Ovary (tissue), 10 donors: ENCODE measurements at places on chromosomes 5 and 9. TPM values are rescaled to one million over a fixed set of nuclear protein-coding genes. Genes with fewer than 3 reads are reported as not detected.

DNA sequence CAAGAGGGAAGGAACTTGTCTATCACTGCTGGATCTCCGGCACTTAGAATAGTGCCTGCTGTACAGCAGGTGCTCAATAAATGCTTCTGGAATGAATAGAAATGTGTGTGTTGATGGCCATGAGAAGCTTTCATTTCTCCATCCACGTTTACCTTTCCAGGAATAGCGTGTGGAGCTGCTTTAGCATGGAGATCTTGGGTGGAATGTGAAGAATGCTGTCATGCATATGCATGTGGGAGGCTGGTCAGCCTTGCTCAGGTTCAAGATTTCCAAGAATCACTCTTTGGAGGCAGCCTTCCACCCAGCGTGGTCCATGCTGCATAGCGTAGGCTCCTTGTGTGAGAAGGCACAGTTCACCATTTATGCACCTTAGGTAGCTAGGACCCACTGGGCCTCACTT, 19.2 kb downstream of the COL15A1 start:
- H3K27ac ChIP-seq: no peak overlapping the region
- no peaks in the 10 kb centered on the region for H3K36me3 ChIP-seq
- no peak for DNase-seq
- peaks cover 9% of the 10 kb centered on the region for H3K4me1 ChIP-seq

GRCh38 chr5:73674669-73675004, 48.6 kb downstream of the ARHGEF28 start:
- no peaks in the 10 kb centered on the region for H3K36me3 ChIP-seq
- peak overlapping the region; percentile 52 for H3K27ac ChIP-seq
- H3K4me3 ChIP-seq: no peak overlapping the region
- H3K4me1 ChIP-seq: peaks cover 18% of the 10 kb centered on the region
- DNase-seq: no peak

DNA sequence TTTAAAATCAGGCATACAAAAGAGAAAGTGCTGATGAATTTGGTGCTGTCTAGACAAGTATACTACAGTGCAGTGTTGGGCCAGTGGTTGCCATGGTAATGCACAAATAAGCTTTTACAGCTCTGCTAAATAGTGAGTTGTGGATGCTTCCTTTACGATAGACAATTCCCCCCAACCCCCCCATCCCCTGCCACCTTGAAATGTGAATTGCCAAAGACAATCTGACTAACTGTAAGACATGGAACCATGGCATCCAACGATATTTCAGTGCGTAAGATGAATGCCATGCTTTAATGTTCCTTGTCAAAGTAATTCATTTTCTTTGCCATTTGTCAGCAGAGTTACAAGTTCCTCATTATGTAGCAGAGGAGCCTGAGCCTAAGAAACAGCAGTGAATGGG, 91.5 kb upstream of the NREP start:
- no peaks in the 10 kb centered on the region for H3K36me3 ChIP-seq
- H3K4me1 ChIP-seq: no peaks in the 10 kb centered on the region
- DNase-seq: no peak
- H3K27me3 ChIP-seq: no peaks in the 10 kb centered on the region
- no peak overlapping the region for H3K27ac ChIP-seq

DNA sequence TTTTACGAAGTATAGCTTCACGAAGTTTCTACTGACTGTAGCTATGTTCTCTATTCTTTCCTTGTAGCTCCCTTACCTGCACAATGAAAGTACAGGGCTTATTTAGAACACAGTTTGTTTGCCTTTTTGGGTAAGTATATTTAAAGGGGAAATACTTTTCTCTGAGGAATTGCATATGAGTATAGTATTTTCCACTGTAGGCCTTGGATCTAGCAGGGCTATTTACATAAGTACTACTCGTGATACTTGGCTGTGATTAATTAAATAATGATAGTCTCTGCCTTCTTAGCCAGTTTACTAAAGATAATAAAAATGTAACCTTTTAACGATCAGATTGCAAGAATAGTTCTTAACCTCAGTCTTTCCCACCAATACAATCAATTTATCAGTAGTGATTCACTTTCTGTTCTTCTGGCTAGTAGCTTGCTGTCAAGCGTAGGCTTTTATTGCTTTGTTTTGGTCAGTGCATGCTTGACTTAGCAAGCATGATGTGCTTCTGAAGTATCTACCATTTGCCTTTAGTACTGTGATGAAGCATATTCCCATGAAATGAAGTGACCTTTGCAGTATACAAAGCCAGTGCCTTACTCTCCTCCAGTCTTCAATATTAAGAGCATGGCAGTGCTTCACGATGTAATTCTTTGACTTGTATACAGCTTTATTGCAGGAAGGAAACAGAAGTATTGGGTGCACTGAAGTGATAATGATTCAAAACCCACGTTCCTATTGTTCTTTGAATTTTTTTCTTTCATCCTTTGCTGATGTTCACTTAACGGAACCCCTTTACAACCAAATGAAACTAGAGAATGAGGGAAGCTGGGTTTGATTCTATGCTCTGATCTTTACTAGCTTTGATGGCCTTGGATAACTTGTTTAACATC, 64.2 kb downstream of the SLC44A1 start:
- no peak for DNase-seq
- no peaks in the 10 kb centered on the region for H3K4me1 ChIP-seq
- H3K4me3 ChIP-seq: no peak overlapping the region
- H3K27ac ChIP-seq: no peak overlapping the region
- H3K36me3 ChIP-seq: no peaks in the 10 kb centered on the region
- no peaks in the 10 kb centered on the region for H3K27me3 ChIP-seq

- no peaks in the 10 kb centered on the region for H3K27me3 ChIP-seq
- no peak for DNase-seq
- no peak overlapping the region for H3K27ac ChIP-seq
Observed at GRCh38 chr5:83967417-83967816, 246.8 kb upstream of the HAPLN1 start.

- no peak for DNase-seq
- H3K4me1 ChIP-seq: peaks cover 17% of the 10 kb centered on the region
- no peaks in the 10 kb centered on the region for H3K36me3 ChIP-seq
- no peaks in the 10 kb centered on the region for H3K27me3 ChIP-seq
- no peak overlapping the region for H3K27ac ChIP-seq
Observed at GRCh38 chr9:77954013-77954665, 77.5 kb downstream of the GNAQ start.

- H3K4me1 ChIP-seq: peaks cover 1% of the 10 kb centered on the region
- DNase-seq: no peak
- H3K27me3 ChIP-seq: no peaks in the 10 kb centered on the region
- no peaks in the 10 kb centered on the region for H3K36me3 ChIP-seq
- H3K27ac ChIP-seq: no peak overlapping the region
Observed at GRCh38 chr9:557601-558201, 283.8 kb upstream of the DMRT1 start.

DNA sequence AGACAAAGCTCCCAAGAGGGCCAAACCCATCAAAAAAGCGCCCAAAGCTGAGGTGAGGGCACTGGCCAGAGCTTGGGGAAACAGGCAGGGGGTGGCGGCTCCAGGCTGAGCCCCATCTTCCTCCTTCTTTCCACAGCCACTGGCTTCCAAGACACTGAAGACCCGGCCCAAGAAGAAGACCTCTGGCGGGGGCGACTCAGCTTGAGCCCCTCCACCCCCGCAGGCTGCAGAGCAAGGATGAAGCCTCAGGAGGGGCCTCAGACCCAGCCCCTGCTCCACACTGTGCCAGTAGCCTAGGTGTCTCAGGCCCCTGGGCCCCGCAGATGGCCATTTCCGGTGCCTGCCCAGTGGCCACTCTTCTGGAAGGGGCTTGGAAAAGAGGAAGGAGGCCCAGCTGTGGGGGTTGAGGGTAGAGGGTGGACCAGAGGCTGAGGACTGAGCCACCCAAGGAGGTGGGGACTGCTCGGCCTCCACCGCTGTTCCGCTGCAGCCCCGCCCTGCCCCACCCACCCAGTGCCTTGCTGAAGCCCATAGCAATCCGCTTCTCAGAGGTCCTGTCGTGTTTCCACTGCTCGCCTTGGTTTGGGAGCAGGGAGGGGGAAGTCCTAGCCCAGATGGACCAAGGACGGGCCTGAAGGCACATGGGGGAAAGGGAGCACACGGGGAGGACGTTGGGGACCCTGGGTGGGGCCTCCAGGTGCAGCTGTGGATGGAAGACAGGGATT, 6.9 kb downstream of the REEP2 start:
- H3K27me3 ChIP-seq: no peaks in the 10 kb centered on the region
- no peak overlapping the region for H3K27ac ChIP-seq
- no peaks in the 10 kb centered on the region for H3K4me1 ChIP-seq
- H3K36me3 ChIP-seq: no peaks in the 10 kb centered on the region
- DNase-seq: no peak

DNA sequence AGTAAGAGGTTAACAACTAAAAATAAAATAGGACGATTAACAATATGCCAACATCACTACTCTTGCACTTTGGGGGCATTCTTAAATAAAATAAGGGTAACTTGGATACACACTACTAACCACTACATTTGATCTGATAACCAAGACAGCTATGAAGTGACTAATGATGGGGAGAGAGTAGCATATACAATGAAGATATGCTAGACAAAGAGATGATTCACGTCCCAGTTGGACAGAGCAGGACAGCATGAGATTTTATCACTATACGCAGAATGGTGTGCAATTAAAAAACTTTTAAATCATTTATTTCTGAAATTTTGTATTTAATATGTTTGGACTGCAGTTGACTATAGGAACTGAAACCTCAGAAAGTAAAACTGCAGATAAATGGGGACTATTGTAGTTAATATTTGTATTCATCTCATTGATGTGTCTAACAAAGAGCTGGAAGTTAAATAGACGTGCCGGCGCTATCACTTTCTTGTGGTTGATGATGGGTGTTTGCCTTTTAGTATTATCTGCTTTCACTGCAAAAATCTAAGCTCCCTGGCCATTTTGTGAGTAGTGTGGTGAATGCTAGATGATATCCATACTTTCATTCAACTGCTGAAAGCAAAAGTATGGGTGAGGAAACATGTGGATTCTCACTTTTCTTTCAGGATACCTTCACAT, 18.7 kb downstream of the GIN1 start:
- no peaks in the 10 kb centered on the region for H3K4me1 ChIP-seq
- H3K27ac ChIP-seq: no peak overlapping the region
- H3K4me3 ChIP-seq: no peak overlapping the region
- no peak for DNase-seq
- H3K27me3 ChIP-seq: no peaks in the 10 kb centered on the region
- H3K36me3 ChIP-seq: no peaks in the 10 kb centered on the region

DNA sequence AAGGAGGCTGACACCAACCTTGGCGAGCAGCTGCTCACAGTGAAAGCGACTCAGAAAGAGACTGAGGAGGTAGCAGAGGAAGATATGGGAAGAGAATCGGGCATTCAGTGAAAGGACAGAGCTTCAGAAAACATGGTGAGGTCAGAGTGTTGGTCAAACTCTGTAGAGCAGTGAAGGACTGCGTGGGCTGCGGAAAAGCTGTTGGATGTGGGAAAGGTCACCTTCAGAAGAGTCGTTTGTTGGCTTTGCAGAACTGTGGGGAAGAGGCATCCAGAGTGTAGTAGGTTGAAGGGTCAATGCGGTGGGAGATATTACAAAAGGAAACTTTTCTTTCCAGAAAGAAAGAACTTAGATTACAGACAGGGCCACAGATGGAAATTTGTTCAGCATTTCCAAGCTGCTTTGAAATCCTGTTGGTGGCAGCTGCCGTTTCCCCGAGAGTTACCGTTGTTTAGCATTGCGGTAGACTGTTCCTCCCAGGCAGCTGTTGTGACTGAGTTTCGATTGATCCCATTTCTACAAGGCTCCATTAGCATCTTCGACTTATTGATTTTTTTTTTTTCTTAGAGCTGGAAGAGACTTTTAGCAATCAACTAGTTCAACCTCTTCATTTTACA, 58.3 kb upstream of the AFAP1L1 start:
- no peak overlapping the region for H3K27ac ChIP-seq
- H3K4me3 ChIP-seq: no peak overlapping the region
- no peaks in the 10 kb centered on the region for H3K36me3 ChIP-seq
- H3K4me1 ChIP-seq: no peaks in the 10 kb centered on the region

GRCh38 chr9:112078432-112078831, 96.7 kb downstream of the SUSD1 start:
- no peak for DNase-seq
- no peaks in the 10 kb centered on the region for H3K4me1 ChIP-seq
- no peak overlapping the region for H3K27ac ChIP-seq
- no peak overlapping the region for H3K4me3 ChIP-seq
- no peaks in the 10 kb centered on the region for H3K36me3 ChIP-seq
- H3K27me3 ChIP-seq: no peaks in the 10 kb centered on the region

GRCh38 chr5:43691893-43692292, 88.9 kb downstream of the NNT start:
- DNase-seq: no peak
- no peaks in the 10 kb centered on the region for H3K27me3 ChIP-seq
- no peak overlapping the region for H3K27ac ChIP-seq
- H3K4me3 ChIP-seq: no peak overlapping the region
- H3K4me1 ChIP-seq: no peaks in the 10 kb centered on the region

- H3K27ac ChIP-seq: no peak overlapping the region
- no peaks in the 10 kb centered on the region for H3K27me3 ChIP-seq
- no peak for DNase-seq
- H3K4me1 ChIP-seq: no peaks in the 10 kb centered on the region
Observed at GRCh38 chr9:25117791-25118190, 560.5 kb downstream of the TUSC1 start.

GRCh38 chr5:96022971-96023370, 61.3 kb upstream of the ELL2 start:
- DNase-seq: no peak
- no peaks in the 10 kb centered on the region for H3K27me3 ChIP-seq
- no peaks in the 10 kb centered on the region for H3K36me3 ChIP-seq
- H3K4me3 ChIP-seq: no peak overlapping the region
- no peaks in the 10 kb centered on the region for H3K4me1 ChIP-seq

DNA sequence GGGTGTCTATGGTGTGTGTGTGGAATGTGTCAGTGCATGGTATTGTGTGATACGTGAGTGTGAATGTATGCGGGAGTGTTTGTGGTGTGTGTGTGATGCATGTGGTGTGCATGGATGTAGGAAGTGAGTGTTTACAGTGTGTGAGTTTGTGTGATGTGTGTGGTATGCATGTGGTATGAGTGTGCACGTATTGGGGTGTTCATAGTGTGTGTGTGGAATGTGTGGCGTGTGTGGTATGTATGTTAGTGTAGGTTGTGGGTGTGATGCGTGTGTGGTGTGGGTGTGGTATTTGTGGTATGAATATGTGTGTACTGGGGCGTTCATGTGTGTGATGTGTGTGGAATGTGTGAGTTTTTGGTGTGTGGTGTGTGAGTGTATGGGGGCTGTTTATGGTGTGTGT, 40.1 kb upstream of the BICD2 start:
- H3K4me1 ChIP-seq: peaks cover 9% of the 10 kb centered on the region
- DNase-seq: no peak

- no peak overlapping the region for H3K4me3 ChIP-seq
- H3K27ac ChIP-seq: no peak overlapping the region
- no peaks in the 10 kb centered on the region for H3K36me3 ChIP-seq
Observed at GRCh38 chr5:102747386-102748166, 7.5 kb upstream of the PAM start.

The TMC1 gene
- 1.4 TPM for total RNA-seq

The TEX48 gene
- not detected for total RNA-seq

The IFNA13 gene
- not detected for total RNA-seq

The NUTM2G gene
- not detected for total RNA-seq

The SLC6A18 gene
- not detected for total RNA-seq

The RNF44 gene
- total RNA-seq: 36.5 TPM

The MTREX gene
- total RNA-seq: 62.1 TPM

The PCDHGB1 gene
- 3.7 TPM for total RNA-seq

The IL5 gene
- total RNA-seq: not detected

The GMCL2 gene
- not detected for total RNA-seq
